ENCODE measurements at places on chromosomes 12 and 14. TPM values are rescaled to one million over a fixed set of nuclear protein-coding genes. Genes with fewer than 3 reads are reported as not detected.

Gene ZFP36L1
- 187 TPM for total RNA-seq

Gene CDKN3
- 1.5 TPM for total RNA-seq

Gene ACSS3
- total RNA-seq = 35.9 TPM

Gene SMOC1
- total RNA-seq = 1.1 TPM

Gene HOXC12
- total RNA-seq = not detected

Gene LIN7A
- total RNA-seq = 18.9 TPM

Gene ADAMTS20
- not detected for total RNA-seq

Gene FGD4
- 65.5 TPM for total RNA-seq

Gene BDKRB1
- not detected for total RNA-seq

Gene SCNN1A
- total RNA-seq = 199 TPM

Gene A2M
- total RNA-seq = 2,772 TPM

Gene RERGL
- total RNA-seq = 0.72 TPM

DNA sequence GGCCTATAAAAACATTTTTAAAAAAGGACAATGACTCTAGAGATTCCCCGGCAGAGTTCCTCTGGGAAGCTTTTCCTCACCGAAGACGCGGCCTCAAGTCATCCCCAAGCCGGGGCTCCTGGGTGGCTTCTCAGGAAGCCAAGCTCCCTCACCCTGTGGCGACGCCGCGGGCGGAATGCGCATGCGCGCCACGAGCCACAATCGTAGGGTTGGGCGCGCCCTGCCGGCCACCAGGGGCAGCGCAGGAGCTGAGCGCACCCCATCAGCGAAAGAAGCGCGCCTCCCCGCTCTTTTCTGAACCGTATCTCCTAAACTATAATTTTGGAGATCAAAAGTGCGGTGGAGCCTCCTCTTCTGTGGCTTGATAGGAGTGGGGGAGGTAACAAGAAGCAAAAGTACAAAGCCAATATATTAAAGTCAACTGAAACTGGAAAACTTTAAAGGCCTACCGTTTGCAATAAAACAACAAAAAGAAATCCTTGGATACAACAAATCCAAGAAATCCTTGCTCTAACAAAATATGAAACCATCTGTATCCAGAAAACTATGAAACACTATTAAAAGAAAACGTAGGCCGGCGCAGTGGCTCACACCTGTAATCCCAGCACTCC lies 17.4 kb upstream of the CHFR start:
- no peaks in the 10 kb centered on the region for H3K36me3 ChIP-seq
- peak overlapping the region; percentile 29 for H3K4me3 ChIP-seq
- H3K4me1 ChIP-seq = peaks cover 3% of the 10 kb centered on the region
- DNase-seq = peak; percentile 91
- H3K27ac ChIP-seq = no peak overlapping the region
- H3K27me3 ChIP-seq = peaks cover 12% of the 10 kb centered on the region

DNA sequence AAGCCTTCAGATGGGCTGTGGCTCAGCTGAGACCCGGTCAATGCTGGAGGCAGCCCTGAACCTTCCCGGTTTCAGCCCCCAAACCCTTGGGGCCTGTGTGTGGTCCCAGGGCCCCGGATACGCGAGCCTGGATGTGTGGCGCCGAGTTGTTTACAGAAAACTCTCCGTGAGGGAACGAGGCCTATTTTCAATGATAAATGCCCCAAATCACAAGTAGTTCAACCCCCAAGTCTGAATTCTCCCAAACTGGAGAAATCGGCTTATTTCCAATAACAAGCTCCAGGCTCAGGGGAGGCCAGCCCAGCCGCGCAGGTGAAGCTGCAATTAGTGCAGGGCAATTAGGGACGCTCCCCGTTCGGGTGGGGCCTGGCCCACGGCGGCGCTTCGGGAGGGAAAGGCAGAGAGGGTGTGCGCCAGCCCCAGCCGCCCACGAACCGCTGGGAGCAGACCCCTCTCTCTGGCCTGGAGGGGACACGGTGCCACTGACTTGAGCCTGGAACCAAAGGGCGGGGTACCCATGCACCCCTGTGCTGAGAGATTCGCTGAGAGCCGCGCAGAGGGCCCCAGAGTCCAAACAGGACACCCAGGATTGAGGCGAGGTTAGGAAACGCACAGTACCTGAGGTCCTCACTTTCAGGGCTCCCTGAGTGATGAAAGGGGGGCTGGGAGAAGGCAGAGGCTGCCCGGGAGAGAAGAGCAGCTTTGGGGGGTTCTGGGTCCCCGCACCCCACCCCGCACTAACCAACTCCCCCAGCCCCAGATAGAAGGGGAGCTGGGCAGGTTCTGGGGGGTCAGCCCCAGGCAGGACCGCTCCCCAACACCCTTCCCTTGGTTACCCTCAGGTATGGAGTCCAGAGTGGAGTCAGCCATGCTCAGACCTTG lies 14.2 kb upstream of the ANKRD9 start:
- H3K27me3 ChIP-seq = no peaks in the 10 kb centered on the region
- peak overlapping the region; percentile 82 for H3K27ac ChIP-seq
- H3K36me3 ChIP-seq = no peaks in the 10 kb centered on the region
- peak overlapping the region; percentile 81 for H3K4me3 ChIP-seq
- DNase-seq = peak; percentile 64

DNA sequence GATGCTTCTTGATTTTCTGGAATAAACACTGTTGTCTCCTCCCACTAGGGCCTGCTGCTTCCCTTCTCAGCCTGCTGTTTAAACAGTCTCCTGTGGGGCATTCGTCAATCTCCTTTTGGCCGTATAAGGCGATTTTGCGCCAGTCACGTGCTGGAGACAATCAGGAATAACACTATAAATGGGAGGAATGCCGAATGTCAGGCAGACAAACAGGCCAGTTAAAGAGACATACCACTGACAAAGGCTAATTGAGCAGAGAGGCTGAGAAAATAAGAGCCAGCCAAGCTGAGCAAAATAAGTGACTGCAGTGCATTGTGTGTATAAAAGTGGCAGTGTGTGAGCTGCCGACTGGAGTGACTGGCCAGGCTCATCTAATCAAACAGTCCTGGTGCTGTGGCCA lies 23.3 kb downstream of the DMAC2L start:
- H3K4me1 ChIP-seq = peaks cover 18% of the 10 kb centered on the region
- H3K36me3 ChIP-seq = peaks cover 20% of the 10 kb centered on the region
- H3K27ac ChIP-seq = peak overlapping the region; percentile 44
- no peak for DNase-seq

DNA sequence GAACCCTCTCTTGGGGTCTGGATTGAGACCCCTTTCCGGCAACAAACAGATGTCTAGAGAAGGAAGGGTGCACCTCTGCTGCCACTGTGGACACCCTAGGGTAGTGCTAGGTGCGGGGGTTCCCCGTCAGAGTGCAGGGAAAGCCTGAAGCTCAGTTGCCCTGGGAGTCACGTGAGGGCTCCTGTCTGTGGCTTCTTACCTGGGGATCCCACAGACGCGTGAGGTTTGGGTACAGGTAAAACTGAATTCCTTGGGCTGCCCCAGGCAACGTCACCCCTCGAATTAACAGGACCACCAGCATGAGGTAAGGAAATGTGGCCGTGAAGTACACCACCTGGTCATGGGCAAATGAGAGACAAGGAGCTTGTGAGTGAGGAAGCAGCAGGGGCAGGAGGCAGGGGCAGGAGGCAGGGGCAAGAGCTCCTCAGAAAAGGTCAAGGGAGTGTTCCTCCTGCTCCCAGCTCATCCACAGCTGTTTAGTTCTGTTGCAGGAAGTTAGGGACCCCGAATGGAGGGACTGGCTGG lies 21.0 kb upstream of the SLC6A12 start:
- H3K4me1 ChIP-seq = no peaks in the 10 kb centered on the region
- DNase-seq = peak; percentile 29
- no peak overlapping the region for H3K4me3 ChIP-seq
- no peak overlapping the region for H3K27ac ChIP-seq
- no peaks in the 10 kb centered on the region for H3K36me3 ChIP-seq

- H3K4me3 ChIP-seq = no peak overlapping the region
- no peaks in the 10 kb centered on the region for H3K27me3 ChIP-seq
- H3K27ac ChIP-seq = peak overlapping the region; percentile 27
- no peak for DNase-seq
- no peaks in the 10 kb centered on the region for H3K4me1 ChIP-seq
Observed at GRCh38 chr14:92619671-92620456, 106.3 kb downstream of the RIN3 start.

GRCh38 chr14:101062065-101062450 lies 158.5 kb upstream of the RTL1 start:
- H3K4me1 ChIP-seq = no peaks in the 10 kb centered on the region
- no peak overlapping the region for H3K27ac ChIP-seq
- no peaks in the 10 kb centered on the region for H3K27me3 ChIP-seq
- no peaks in the 10 kb centered on the region for H3K36me3 ChIP-seq
- no peak overlapping the region for H3K4me3 ChIP-seq
- DNase-seq = peak; percentile 34

DNA sequence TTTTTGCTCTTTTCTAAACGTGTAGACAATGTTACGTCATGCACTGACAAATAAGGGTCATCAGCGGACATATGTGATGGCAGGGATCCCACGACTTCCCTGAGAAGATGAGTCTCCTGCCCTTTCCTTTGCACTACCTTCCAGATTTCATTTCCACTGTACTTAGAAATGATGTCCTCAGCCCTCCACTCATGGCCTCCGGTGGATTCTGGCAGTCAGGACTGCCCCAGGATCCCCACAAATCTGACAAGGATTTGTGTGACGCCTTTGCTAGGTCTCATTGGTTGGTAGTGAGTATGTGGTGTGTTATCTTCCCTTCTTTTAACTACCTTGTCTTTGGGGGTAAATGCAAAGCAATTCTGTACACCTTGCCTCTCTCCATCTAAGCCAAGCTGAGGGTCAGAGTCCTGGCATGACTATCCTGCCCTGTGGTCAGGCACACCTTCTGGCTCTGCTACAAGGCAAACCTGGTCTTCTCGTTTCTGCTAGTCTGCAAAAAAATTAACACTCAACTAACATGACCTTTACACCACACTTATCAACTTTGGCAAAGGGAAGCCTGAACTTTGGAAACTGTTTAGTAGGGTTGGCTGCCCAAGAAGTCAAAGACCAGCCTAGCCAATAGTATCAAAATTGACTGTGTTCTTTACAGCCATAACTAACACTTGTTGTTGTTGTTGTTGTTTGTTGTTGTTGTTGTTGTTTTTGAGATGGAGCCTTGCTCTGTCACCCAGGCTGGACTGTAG lies 17.3 kb upstream of the DHRS4 start:
- no peak overlapping the region for H3K4me3 ChIP-seq
- DNase-seq = no peak
- no peaks in the 10 kb centered on the region for H3K36me3 ChIP-seq
- H3K4me1 ChIP-seq = no peaks in the 10 kb centered on the region

- H3K4me3 ChIP-seq = no peak overlapping the region
- H3K27ac ChIP-seq = no peak overlapping the region
- H3K27me3 ChIP-seq = no peaks in the 10 kb centered on the region
- peaks cover 11% of the 10 kb centered on the region for H3K4me1 ChIP-seq
- no peak for DNase-seq
- peaks cover 78% of the 10 kb centered on the region for H3K36me3 ChIP-seq
Observed at GRCh38 chr14:52876311-52876710, 74.5 kb downstream of the FERMT2 start.

- no peaks in the 10 kb centered on the region for H3K4me1 ChIP-seq
- DNase-seq = no peak
- no peak overlapping the region for H3K27ac ChIP-seq
- no peaks in the 10 kb centered on the region for H3K27me3 ChIP-seq
Observed at GRCh38 chr14:50578433-50578832, 18.5 kb downstream of the ATL1 start.

- DNase-seq = no peak
- H3K36me3 ChIP-seq = peaks cover 44% of the 10 kb centered on the region
- H3K27me3 ChIP-seq = no peaks in the 10 kb centered on the region
- H3K4me3 ChIP-seq = no peak overlapping the region
Observed at GRCh38 chr14:31357279-31357678, 63.1 kb downstream of the HEATR5A start.

DNA sequence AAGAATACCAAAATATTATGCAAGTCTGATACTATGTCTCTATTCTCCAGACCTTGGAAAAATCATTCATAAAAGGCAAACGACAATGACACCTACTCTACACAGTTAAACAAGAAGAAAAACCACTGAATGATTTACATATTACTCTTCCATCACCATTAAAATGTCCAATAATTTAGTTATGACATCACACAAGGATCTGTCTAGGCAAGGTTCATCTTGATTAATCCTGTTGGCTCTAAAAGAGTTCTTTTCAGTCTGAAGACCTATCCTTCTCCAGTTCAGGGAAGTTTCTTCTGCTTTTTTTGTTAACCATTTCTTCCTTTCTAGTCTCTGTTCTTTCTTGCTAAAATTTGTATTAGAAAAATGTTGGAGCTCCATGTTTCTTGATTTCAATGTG lies 64.0 kb downstream of the OSBPL8 start:
- no peaks in the 10 kb centered on the region for H3K27me3 ChIP-seq
- no peak for DNase-seq
- no peaks in the 10 kb centered on the region for H3K36me3 ChIP-seq
- H3K4me3 ChIP-seq = no peak overlapping the region
- no peaks in the 10 kb centered on the region for H3K4me1 ChIP-seq

GRCh38 chr14:74524812-74525135 lies 31.2 kb downstream of the ISCA2 start:
- H3K4me1 ChIP-seq = peaks cover 10% of the 10 kb centered on the region
- DNase-seq = no peak
- no peak overlapping the region for H3K4me3 ChIP-seq
- H3K27ac ChIP-seq = peak overlapping the region; percentile 17
- H3K36me3 ChIP-seq = no peaks in the 10 kb centered on the region
- H3K27me3 ChIP-seq = no peaks in the 10 kb centered on the region

DNA sequence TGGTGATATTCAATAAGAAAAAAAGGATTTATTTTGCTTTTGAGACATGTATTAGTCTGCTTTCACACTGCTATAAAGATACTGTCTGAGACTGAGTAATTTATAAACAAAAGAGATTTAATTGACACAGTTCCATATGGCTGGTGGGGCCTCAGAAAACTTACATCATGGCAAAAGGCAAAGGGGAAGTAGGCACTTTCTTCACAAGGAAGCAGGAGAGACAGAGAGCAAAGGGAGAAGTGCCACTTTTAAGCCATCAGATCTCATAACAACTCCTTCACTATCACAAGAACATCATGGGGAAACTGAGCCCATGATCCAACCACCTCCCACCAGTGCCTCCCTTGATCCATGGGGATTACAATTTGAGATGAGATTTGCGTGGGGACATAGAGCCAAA lies 43.9 kb downstream of the BHLHE41 start:
- H3K36me3 ChIP-seq = no peaks in the 10 kb centered on the region
- no peaks in the 10 kb centered on the region for H3K4me1 ChIP-seq
- H3K27me3 ChIP-seq = no peaks in the 10 kb centered on the region
- H3K27ac ChIP-seq = no peak overlapping the region
- DNase-seq = no peak

GRCh38 chr12:104956870-104957718 lies 996 bp downstream of the SLC41A2 start:
- H3K27ac ChIP-seq = no peak overlapping the region
- no peaks in the 10 kb centered on the region for H3K36me3 ChIP-seq
- DNase-seq = no peak
- H3K27me3 ChIP-seq = no peaks in the 10 kb centered on the region
- H3K4me3 ChIP-seq = peak overlapping the region; percentile 71

GRCh38 chr12:103530307-103531066 lies 34.7 kb upstream of the C12orf42 start:
- no peak overlapping the region for H3K4me3 ChIP-seq
- no peaks in the 10 kb centered on the region for H3K4me1 ChIP-seq
- H3K27me3 ChIP-seq = no peaks in the 10 kb centered on the region
- H3K36me3 ChIP-seq = no peaks in the 10 kb centered on the region
